Stimulated activated CD8-positive, alpha-beta memory T cell treated with anti-CD3 and anti-CD28 coated beads, Interleukin-2, amount 100 ng/mL, for 1 hour (primary cell): ENCODE measurements at places on chromosomes 12 and 14.

- no peak for DNase-seq
These were observed 64.1 kb downstream of the SYNE3 start for GRCh38 chr14:95452176-95452892.

- no peak for DNase-seq
These were observed 438.4 kb upstream of the OR4E1 start for GRCh38 chr14:22112004-22112403.

GRCh38 chr12:27974735-27975221, 2.2 kb upstream of the PTHLH start:
- DNase-seq: no peak

- no peak for DNase-seq
These were observed 729.0 kb upstream of the USP15 start for GRCh38 chr12:61531195-61531594.

DNA sequence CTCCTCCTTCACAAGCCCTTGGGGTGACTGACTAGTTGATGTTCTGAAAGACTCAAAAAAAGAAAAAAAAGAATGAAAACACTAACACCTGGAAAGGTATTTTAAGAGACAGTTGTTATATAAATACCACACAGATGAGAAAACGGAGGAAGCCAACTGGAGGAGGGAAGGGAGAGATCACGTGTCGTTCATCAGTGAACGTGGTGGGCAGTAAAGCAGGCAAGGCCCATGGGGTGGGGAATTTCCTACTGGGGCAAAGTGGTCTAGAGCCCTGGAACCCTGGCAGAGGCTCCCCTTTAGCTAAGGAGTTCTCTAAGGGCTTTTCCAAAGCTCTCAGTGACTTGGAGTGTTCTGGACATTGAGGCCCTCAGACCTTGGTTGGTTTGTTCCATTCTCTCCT, 169.7 kb downstream of the CALM1 start:
- DNase-seq: no peak

DNA sequence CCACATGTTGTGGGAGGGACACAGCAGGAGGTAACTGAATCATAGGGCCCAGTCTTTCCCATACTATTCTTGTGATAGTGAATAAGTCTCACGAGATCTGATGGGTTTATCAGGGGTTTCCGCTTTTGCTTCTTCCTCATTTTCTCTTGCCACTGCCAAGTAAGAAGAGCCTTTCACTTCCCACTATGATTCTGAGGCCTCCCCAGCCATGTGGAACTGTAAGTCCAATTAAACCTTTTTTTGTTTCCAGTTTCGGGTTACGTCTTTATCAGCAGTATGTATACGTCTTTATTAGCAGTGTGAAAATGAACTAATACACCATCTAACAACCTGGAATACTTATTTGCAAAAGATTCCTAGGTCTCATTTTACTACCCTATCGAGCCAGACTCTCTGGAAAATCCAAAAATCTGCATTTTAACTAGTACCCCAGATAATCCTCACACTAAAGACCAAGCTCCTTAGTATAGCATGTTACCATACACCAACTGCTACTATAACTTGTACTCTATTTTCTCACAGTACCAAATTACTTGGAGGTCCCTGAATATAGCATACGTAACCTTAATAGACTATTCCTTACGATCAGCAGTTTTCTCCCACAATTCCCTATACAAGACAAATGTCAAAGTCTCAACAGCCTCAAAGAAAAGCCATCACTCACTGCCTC, 11.5 kb downstream of the GTF2A1 start:
- no peak for DNase-seq

- DNase-seq: no peak
These were observed 302.7 kb upstream of the NOS1 start for GRCh38 chr12:117664169-117664568.

DNA sequence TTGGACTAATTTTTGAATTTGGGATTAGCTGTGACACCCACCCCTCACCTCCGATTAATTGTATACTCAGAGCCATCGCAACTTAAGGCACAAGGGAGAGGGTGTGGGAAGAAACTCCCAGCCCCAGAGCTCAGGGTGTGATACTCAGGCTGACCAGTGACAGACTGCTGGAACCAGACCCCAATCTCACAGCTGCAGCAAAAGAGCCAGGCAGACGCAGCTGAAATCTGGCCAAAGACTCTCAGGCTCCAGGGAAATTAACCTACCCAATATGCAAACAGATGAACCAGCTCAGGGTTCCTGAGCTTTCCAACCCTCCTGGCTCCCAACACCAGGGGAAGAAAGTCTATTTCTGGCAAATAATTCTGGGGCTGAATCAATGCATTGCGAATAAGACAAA, 30.5 kb downstream of the ANAPC7 start:
- no peak for DNase-seq

DNA sequence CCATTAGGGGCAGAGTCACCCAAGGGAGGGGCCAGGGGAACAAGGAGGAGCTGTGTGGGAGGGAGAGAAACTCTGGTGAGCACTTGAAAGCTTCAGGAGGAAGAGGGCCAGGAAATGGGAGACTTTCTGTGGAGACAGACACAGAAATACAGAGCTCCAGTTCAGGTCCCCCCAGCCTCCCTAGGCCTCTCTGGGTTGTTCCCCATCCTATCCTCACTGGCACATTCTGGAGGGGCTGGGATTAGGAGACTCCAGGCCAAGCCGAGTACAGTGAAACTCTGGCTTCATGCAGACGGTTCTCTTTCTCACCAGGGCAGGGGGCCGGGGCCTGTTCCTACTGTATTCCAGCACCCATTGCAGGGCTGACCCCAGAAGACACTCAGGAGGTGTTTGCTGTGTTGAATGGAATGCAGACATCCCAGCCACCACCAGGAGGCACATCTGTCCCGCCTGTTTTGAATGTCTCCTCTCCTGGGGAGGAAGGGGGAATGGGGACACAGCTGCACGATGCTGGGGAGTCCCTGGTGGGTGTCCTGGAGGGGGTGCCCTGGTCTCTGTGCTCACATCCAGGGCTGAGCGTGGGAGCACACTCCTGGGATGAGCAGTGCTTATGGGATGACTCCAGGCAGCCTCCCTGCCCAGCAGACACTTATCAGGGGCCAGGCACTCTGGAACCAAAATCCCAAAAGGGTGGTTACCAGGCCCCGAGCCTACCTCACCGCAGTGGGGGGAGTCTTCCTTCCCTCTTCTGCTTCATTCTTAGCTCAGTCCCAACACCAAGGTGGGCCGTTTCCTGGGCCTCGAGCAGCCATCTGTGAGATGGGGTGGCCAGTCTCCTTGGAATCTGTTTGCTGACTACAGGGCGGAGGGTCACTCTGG, 5.5 kb upstream of the KRT84 start:
- DNase-seq: no peak

DNA sequence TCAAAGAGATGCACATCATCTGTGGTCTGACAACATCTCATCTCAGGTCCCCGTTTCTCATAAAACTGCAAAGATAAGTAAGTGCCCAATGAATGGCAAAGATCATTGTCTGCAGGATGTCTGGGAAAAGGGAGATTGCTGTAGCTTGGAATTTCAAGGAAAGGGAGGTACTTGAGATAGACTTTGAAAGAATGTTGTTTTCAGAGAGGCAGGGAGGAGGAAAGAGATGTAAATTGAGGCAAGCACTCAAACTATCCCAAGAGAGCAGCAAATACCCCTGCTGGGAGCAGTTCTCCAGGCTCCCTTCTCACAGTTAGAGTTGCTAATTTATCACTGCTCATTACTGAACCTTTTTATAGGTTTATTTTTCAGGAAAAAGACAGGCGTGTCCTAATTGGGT, 107.1 kb downstream of the MYRFL start:
- no peak for DNase-seq

GRCh38 chr12:24551163-24551786, 397.6 kb downstream of the BCAT1 start:
- DNase-seq: no peak

GRCh38 chr12:92063641-92064040, 82.0 kb downstream of the BTG1 start:
- no peak for DNase-seq

GRCh38 chr12:53052419-53053217, 2.8 kb downstream of the TNS2 start:
- no peak for DNase-seq

GRCh38 chr12:93365616-93366405, 11.9 kb upstream of the NUDT4 start:
- no peak for DNase-seq

DNA sequence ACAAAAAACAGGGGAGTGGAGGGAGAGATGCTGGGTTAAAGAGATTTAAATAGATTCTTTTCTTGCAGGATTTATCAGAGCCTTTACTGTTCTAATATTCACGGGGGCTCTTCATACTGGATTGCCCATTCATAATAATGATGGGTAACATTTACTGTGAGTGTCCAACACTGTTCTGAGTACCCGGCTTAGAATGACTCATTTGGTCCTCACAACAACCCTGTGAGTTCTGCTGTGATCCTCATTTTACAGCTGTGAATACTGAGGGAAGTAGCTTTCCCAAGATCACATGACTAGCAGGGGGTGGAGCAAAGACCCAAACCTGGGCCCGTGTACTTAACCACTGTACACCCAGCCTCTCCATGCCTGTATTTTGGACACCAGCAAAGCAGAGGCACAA, 113.4 kb downstream of the NT5DC3 start:
- no peak for DNase-seq

- DNase-seq: no peak
These were observed 18.8 kb downstream of the SLC35F4 start for GRCh38 chr14:57847096-57847495.
